NCI-H1417 (cell line): ENCODE measurements at places on chromosomes 13 and 19.

DNA sequence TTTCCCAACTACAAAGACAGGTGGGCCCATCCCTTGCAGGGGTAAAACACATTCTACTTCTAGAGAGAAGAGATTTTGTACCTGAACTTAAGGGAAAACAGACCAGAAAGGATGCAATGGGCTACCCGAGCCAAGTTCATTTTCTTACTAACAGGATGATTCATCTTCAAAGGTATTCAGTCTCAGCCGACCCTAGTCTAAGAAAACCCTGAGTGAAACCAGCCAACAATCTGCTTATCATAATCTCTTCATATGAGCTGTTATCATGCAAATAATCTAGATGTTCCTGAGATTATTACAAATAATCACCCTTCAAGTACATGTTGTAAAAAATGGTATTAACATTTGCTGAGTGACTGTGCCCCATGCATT is 15.6 kb downstream of the PABPC3 start:
- DNase-seq, result no peak

GRCh38 chr19:7658219-7658686 is 10.6 kb upstream of the RETN start:
- peak; percentile 76 for DNase-seq

- DNase-seq, result no peak
Observed at GRCh38 chr13:30618186-30618929, 638 bp downstream of the USPL1 start.

DNA sequence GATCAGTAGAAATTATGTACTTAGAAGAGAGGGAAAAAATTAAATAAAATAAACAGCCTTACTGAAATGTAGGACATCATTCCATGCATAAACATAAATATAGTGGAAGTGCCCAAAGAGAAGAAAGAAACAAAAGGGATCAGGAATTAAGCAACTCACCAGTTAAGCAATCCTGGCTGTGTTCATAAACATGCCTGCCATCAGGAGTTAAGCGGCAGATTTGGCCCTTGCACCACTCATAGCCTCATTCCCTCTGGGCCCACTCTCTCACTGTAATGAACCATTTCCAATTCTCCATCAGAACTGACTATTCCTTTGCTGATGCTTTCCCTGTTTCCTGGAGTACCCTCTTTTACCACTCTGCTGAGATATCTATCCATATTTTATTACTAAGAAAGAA is 281.4 kb downstream of the LHFPL6 start:
- no peak for DNase-seq

DNA sequence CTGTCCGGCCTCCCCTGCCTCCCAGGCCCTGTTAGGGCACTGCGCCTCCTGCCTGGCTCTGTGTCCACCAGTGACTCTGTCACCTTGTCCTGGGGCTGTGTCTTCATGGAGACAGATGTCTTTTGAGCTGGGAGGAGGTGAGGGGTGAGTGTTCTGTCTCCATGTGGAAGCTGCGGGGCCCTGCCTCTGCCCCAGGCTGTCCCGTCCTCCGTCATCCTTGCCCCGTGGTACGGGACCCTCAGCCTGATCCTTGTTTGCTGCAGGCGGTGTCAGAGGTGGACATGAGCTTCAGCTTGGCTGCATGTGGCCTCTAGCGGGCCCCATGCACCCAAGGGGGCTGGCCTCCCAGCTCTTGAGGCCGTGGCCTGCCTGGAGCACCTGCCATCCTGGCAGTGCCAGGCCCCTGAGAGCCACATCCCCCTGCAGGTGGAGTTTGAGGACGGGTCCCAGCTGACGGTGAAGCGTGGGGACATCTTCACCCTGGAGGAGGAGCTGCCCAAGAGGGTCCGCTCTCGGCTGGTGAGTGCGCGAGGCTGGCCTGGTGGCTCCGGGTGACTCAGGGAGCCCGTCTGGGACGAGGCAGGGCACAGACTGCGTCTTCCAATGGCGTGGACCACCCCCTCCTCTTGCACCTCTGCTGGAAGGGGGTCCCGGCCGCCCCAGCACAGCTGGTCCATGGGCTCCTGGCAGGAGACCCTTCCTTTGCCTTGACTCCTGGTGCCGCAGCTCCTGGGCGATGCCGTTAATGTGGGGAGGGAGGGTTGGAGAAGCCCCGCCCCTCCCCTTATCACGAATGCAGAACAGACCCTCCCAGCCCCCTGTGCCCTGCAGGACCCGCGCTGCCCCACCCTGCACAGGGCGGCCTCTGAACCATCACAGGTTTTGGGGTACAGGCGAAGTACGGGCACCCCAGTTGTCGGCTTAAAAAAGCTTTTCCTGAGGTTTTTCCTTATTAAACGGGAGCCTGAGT is 181.3 kb downstream of the KDM4B start:
- no peak for DNase-seq
